ENCODE measurements at places on chromosomes 4 and X.

GRCh38 chrX:108177351-108178142 lies 86.0 kb downstream of the ATG4A start:
- no peak for DNase-seq

- DNase-seq = no peak
Measured at GRCh38 chrX:32524385-32524784, 687.0 kb downstream of the DMD start.

DNA sequence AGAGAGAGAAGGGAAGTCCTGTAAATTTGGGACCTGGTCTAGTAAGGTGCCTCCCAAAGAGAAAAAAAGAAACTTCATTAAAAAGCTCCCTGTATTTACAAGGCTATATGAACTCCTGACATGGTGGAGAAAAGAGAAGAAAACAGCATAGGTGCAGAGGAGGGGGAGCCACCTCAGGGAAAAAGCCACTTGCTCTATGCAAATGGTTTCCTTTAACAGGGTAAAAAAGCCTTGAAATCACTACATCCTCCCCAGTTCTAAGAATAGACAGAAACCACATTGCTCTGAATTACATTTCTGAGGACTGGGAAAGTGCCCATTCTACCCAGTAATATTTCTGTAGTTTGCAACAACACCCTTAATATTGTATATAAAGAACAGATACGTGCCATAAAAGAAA lies 165.5 kb downstream of the KLF8 start:
- DNase-seq = no peak

DNA sequence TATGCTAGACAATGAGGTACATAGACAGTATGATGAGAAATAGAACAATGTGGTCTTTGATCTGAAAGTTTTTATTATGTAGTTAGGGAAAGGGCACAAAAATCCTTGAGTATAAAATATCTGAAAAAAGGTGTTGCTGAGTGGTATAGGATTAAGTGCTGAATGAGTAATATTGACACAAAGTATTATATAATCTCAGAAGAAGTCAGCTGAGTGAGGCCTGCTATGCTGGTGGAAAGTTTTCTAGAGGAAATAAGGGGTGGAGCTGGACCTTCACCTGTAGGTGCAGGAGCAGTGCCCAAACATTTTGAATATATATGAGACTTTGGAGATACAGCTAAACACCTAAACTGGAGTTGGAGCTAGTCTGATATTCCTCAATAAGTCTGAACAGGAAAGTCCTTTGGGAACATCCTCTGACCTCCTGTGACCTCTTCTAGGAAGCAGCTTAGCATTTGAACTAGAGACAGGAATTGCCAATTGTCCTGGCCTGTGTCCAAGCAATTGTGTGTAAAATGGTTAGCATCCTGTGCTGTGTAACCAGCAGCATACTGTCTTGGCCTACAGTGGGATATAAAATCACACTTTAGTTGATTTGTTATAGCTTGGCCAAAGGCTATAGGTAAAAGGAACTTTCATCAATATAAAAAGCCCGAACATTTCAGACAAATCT lies 285.3 kb downstream of the ANKRD50 start:
- no peak for DNase-seq

- DNase-seq = no peak
Measured at GRCh38 chrX:53050841-53051240, 2.3 kb downstream of the GPR173 start.

DNA sequence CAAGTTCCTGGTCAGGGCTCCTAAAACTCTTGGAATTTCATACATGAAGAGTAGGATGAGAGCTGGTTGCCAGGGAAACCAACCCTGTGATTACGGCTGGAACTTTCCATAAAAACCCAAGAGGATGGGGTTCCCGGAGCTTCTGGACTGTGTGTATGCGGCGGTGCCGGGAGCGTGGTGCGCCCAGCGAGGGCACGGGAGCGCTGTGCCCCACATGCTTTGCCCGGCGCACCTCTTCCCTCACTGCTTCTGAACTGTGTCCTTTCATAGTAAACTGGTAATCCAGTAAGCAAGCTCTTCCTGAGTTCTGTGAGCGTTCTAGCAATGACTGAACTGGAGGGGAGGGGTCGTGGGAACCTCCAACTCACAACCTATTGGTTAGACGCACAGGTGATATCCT lies 152.6 kb downstream of the AFAP1 start:
- DNase-seq = no peak

- no peak for DNase-seq
Measured at GRCh38 chr4:36067116-36067515, 177.2 kb downstream of the ARAP2 start.

DNA sequence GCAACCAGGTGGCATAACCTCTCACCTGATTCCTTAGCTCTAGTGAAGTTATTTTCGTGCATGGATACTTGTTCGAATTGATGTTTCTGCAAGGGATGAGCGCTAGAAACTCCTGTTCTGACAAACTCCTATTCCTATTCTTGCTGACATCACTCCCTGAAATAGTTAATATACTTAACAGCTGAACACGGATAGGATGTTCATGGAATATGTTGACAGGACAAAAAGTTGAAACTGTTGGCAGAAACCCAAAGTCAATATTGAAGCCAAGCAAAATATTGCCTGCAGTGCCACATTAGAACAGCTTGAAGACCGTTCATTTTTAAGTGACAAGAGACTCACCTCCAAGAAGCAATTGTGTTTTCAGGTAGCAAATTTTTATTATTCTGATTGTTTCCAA lies at the start of gene KLKB1:
TSS of gene KLKB1 (plus strand) at position 287 of the 400 bp plus-strand sequence. CDS start 689 bp downstream, outside the sequence.
- DNase-seq = peak; percentile 6

GRCh38 chrX:2592279-2592678 lies 91.5 kb upstream of the DHRSX start:
- no peak for DNase-seq

DNA sequence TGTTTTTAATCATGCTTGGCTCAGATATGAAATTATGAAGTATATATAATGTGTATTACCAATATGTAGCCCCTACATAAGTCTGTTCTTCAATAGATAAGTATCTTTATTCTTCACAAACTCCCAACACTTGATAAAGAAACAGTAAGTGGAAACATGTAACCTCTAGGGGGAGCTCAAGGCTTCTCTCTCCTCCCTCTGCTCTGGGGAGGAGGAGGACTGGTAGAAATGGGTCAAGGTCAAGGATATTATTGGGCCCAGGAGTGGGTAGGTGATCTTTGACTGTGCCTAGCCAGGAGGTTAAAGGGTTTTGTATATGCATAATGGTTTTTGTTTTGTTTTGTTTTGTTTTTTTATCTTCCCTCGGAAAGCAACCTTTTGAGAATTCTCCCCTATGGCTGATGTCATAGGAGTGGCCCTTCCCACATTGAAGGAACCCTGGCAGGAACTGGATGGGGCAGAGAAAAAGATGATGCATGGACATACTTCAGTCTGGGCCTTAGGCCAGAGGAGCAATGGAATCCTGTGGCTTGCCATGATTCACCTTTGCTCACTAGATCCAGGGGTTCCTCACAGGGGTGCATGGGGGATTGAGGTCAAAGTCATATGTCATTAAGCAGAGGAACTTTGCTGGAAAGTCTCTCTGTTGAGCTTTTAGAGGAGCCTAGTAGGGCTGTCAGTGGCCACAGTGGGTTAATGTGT lies 460.3 kb downstream of the MID1IP1 start:
- DNase-seq = peak; percentile 3

- DNase-seq = no peak
Measured at GRCh38 chr4:128462103-128462783, 174.6 kb upstream of the PGRMC2 start.

GRCh38 chrX:22237479-22237878 lies 35.2 kb upstream of the CBLL2 start:
- DNase-seq = no peak

DNA sequence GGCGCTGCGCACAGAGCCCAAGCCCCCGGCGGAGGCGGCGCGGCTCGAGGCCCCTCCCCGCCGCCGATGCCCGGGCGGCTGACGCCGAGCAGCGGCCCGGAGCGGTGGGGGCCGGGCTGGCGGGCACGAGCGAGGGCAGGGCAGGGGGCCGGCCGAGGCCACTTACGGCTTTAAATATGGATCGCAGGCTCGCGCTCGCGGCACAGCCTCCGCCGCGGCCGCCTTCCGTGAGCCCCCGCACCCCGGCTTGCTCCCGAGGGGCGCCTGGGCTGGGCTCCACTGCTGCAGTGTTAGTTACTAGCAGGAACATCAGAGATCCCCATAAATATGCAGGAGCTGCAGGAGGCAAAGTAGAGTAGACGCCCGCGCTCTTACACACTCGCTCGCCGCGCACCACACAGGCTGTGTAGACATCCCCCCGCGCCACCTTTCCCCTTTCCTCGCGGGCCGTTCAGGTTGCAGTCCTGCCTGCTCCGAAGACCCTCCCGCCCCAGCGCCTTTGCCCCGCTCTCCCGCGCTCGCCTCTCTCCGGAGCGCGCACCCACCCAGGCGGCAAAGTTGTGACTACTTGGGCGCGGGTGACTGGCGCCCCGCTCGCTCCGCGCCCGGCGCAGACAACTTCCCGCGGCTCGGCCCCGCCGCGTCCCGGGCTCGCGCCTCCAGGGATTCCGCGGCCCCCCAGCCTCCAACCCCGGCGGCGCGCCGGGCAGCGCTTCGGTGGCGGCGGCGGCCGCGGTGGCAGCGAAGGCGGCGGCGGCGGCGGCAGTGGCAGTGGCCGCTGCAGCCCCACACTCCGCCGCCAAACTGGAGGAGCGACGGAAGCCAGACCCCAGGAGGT lies 152.0 kb upstream of the SLC4A4 start:
- DNase-seq = peak; percentile 68

- no peak for DNase-seq
Measured at GRCh38 chr4:24910499-24910898, 2.3 kb downstream of the CCDC149 start.

DNA sequence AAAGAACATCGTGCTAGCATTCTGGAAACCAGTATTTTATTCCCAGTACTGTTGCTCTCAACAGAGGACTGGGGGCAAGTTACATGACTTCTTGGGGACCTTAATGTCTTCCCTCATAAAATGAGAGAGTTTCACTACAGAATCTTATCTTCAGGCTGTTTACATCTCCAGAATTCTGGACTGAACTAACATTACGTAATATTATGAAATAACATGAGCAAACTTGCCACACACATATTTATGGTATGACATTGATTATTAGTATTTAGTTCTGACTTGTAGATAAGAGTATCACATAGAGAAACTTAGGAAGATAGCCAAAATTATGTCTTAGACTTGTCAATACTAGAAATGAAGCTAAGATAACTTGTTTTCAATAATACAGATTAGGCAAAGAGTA lies 68.0 kb downstream of the NFKB1 start:
- DNase-seq = no peak

DNA sequence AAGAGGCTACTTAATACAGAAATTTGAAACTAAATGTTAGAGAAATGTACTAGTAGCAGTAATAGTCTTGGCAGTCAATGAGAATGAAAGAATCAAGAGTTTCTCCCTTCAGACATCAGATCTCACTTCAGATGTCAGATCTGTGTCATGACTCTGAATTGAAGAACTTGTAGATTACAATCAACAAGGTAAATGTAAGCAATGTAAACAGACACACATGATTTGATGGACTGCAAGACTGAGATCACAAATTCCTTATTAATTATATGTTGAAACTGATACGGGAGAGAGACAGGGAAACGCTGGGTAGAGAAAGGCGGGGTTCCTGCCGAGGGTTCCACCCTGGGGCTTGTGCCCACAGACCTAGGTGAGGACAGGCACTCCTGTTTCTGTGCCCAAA lies 65.5 kb upstream of the HHIP start:
- DNase-seq = no peak

GRCh38 chr4:101914761-101915160 lies 124.2 kb downstream of the BANK1 start:
- no peak for DNase-seq

- DNase-seq = no peak
Measured at GRCh38 chr4:140302151-140302859, 71.1 kb upstream of the SCOC start.

DNA sequence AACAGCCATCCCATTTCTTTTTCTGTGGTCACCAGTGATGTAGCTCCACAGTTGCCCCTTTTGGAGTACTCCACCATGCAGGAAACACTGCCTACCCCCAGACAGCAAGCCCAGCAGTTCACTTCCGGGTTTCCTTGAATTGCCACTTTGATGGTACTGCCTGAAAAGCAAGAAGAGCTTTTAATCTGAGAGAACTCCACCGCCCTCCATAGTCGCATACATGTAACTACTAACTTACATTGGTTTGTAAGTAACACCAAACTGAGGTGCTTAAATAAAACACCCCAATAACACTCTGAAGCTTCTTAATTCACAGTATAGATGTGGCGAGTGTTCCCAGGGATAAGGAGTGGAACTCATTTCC lies 53.6 kb upstream of the HPSE start:
- DNase-seq = no peak

DNA sequence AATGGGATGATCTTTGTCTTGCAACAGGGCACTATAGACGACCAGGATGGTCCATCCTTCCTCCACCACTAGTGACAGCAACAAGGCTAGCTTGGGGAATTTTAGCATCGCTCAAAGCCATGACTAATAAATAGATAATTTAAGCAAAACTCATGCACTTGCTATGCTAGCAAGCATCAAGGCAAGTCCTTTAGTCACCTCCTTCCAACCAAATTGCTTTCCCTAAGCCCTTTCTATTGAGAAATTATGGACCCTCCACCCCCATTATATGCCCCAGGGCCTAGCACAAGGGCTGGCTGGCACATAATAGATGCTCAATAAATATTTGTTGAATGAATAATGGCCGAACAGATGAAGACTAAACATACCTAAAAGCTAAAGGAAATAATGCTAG lies 28.6 kb downstream of the SLC16A2 start:
- DNase-seq = no peak

DNA sequence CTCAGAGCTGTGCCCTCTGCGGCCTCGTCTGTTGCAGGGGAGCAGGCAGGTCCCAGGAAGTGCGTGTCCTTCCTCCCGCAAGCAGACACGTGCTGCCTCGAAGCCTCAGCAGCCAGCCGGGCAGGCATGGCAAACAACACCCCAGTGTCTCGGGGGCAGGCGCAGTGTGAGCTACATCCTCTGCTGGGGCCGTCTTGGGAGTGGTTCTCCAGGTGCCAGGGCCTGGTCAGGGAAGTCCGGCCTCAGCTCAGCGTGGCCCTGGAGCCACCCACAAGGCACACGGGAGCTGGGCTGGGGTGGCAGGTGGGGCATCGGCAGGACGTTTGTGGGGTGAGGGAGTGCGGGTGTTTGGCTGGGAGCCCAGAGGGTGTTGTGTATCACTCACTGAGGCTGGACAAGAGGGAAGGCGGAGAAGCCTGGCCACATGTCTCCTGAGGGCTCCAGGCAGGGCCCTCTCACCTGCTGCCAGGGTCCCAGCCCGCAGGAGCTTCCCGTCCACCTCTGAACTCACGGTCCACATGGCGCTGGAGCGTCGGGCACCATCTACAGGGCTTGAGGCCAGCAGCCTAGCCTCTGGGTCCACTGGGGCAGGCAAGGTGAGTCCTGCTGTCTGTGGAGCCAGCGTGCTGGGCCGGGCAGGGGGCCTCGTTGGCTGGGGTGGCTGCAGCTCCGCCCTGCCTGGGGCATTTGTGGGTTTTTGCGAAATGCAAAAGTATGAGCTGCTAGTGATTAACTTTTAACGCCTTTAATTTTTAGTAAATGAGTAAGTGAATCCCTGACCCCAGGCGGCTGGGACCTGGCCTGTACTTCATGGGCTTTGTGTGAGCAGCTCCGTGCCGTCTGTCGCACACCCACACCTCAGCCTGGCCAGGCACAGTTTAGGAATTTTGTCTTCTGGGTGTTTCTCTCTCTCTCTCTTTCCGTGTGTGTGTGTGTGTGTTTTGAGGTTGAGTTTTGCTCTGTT lies 17.3 kb upstream of the UVSSA start:
- DNase-seq = no peak
